NCI-H1048 (cell line): ENCODE measurements at places on chromosomes 5 and 9.

DNA sequence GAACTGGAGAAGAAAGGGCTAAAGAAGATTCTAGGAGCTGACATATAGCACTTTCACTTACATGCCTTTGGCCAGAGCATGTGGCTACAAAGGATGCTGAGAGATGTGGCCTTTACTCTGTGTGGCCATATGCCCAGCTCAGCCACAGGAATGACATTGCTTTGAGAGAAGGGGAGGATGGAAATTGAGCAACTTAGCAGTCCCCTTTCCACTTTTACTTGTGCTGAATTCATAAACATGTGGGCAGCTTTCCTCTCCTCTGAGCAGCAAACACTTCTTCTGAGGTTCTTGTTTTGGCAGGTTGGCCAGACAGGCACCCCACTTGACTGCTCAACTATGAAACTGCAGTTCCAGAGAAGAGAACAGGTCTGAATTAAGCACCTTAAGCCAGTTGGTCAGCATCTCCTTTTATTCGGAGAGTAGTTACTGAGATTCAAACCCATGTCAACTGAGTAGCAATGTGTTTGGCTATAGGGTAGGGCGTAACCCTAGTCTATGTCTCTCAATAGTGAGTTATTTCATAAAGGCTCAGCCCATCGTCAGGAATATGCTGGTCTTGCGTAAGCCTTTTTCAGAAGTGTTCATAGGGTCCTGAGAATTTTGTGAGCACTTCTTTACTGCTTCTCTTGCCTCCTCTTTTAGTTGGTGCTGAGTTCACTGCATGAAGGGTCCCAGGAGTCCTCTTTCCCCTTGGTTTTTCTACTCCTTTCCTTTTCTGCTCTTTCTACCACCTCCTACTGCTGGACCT, 134.5 kb downstream of the PALM2AKAP2 start:
- no peak for DNase-seq

DNA sequence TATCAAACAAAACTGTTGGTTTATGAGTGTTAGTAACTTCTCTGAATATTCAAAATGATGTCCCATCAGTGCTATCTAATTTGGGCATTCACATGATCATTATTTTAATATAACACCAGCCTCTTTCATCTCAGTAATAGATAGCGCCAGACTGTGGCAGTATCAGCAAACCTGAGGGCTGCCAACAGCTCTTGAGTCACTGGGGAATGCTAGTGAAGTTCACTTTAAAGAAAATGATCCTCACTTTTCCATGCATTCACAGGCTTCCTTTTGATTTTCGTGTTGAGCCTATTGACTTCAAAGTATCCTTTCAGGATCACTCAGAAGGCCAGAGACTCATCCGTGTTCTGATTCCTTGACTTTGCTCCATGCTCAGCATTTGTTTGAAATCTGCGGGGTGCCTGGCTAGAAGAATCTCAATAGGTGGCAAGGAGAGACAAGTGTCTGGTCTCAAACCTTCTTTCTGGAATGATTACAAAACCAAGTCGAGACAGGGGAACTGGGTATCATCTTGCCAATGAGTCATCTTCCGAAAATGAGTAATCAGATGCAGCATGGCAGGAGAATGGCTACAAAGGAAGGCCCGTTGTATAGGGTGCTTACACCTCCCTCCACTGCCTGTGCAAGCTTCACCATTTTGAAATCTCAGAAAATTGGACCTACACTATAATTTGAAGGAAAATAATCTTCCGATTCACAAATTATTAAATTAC, 509.1 kb downstream of the RASEF start:
- DNase-seq = no peak

DNA sequence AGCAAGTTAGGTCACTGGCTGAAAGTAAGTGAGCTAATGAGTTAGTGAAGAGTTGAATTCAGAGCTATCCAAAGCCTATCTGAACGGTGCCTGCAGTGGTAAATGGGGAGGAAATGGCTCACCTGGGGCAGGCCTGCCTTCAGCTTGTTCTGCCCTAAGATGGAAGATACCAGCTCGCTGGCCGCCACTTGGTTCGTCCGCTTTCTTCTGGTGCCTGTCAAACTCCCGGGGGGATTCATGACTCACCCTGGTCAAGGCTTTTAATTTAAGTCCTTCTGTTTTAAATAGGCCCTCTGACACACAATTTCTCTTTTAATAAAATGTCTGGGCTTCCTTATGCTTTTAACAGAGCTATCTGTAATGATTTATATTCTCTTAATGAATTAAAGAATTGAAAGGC, 78.8 kb downstream of the CFAP90 start:
- DNase-seq = no peak

- no peak for DNase-seq
Measured at GRCh38 chr9:122239722-122240121, 11.0 kb upstream of the LHX6 start.

- DNase-seq = no peak
Measured at GRCh38 chr5:24899180-24899579, 254.4 kb upstream of the CDH10 start.

GRCh38 chr9:13268469-13268868, 11.0 kb downstream of the MPDZ start:
- no peak for DNase-seq

- DNase-seq = no peak
Measured at GRCh38 chr9:27209034-27209433, 87.9 kb downstream of the EQTN start.

- DNase-seq = no peak
Measured at GRCh38 chr5:56862909-56863308, 46.5 kb upstream of the SETD9 start.

GRCh38 chr9:130944510-130945058, 5.5 kb upstream of the FIBCD1 start:
- DNase-seq = no peak

DNA sequence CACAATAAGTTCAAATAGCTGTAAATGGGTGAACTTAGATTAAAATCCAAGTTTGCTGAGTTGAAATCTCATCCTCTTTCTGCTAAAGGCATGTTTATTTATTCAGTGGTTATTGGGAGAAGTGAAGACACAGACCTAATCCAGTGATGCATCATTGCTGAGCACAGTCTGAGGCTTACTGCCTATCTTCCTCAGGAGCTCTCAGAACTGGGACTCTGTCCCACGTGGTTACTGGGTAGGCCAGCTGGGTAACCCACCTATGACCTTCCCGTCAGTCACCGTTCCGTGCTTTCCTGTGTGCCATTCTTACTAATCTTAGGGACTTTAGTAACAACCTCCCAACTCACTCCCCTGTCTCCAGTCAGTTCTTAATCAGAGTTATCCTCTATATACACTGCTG, 226.8 kb upstream of the ATP10B start:
- no peak for DNase-seq

DNA sequence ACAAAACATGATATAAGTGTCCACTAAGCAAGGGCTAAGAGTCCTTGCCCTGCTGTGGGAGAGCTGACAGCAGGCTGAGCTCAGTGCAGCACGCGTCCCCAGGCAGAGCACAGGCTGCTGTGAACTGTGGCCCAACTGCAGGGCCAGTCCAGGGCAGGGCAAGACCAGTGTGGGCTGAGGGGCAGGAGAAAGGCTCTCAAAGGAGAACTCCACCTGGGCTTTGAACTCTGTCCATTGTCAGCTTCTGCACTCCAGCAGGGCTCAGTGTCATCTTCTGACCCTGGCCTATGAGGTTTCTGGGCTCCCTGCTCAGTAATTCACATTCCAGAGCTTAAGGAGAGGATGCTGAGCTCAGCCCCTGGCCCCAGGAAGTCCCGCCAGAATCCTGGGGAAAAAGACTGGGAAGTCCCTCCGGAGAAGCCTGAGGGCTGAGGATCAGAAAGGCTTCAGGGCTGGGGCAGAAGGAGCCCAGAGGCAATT, 37.4 kb downstream of the LHFPL2 start:
- DNase-seq = no peak

- no peak for DNase-seq
Measured at GRCh38 chr9:5900622-5901021, 9.9 kb downstream of the MLANA start.

DNA sequence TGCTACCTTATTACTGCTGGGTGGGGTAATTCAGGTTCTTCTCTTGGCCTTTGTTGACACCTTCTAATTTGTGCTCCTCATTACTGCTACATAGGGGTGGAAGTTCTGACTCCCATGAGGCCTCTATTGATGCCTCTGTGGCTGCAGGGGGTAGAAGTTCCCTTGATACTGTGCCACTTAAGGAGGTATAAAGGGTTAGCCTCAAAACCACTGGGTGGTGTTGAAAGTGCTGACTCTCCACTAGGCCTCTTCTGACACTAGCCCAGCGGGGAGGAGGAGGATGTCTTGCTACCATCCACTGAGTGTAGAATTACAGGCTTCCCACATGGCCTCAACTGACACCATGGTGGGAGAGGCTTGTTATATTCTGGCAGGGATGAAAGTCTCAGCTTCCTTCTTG, 36.7 kb upstream of the CCDC112 start:
- no peak for DNase-seq

GRCh38 chr9:127078988-127079387, 43.4 kb downstream of the ANGPTL2 start:
- DNase-seq = no peak

GRCh38 chr5:7886849-7887475, 18.0 kb downstream of the MTRR start:
- no peak for DNase-seq

DNA sequence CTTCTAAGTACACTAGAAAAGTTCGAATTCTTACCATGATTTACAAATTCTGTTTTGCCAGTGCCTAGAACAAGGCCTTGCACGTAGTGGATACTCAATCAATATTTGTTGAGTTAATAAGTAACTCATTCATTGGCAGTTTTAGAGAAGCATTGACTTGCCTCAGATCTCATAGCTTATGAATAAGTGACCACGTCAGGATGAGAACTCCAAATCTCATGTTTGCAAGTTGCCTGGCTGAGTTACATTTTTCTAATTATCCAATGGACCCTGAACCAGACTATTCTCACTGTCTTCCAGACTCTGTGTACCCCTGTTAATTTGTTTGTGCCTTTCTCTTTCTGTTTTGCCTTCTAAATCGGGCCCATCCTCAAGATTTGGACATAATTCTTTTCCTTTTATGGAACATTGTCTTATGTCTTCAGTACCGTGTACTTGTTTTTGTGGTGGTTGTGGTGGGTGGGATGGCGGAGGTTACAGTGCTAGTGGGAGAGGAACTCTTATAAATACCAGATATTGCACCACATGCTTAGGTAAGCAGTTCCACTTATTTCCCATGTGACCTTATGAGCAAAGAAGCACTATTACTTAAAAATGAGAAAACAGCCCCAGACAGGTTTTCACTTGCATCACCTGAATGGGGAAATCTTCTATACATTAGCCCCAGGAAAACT, 96.3 kb downstream of the UNC13B start:
- DNase-seq = no peak

DNA sequence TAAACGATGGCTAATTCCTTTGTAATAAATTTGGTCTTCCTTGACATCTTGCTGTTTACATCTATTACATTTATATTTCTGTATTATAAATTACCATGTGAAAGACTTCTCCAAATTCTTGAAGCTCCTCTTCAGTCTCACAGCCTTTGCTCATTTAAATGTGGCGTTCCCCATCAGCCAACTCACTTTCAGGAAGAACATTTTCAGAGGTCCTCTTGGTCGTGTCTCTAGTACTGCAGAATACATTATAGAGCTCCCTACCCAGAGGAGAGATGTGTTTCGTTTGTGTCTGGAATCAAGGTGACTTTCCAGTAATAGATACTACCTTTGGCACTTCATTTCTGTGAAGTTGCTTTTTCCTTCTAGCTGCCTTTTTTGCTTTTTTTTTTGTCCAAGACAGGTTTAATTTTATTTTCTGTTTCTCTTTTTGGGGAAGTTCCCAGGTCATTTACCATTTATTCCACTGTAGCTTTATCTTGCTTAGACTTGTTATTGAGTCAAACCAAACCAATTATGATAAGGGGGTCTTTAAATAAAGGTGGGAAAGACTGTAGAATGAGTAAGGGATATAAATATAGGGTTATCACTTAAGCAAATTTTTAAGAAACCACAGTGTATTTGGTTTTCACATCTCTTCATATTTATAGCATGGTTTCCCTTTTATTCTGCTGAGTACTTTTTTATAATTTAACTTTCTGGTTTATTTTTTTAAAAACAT, 12.8 kb downstream of the UBE2B start:
- no peak for DNase-seq

DNA sequence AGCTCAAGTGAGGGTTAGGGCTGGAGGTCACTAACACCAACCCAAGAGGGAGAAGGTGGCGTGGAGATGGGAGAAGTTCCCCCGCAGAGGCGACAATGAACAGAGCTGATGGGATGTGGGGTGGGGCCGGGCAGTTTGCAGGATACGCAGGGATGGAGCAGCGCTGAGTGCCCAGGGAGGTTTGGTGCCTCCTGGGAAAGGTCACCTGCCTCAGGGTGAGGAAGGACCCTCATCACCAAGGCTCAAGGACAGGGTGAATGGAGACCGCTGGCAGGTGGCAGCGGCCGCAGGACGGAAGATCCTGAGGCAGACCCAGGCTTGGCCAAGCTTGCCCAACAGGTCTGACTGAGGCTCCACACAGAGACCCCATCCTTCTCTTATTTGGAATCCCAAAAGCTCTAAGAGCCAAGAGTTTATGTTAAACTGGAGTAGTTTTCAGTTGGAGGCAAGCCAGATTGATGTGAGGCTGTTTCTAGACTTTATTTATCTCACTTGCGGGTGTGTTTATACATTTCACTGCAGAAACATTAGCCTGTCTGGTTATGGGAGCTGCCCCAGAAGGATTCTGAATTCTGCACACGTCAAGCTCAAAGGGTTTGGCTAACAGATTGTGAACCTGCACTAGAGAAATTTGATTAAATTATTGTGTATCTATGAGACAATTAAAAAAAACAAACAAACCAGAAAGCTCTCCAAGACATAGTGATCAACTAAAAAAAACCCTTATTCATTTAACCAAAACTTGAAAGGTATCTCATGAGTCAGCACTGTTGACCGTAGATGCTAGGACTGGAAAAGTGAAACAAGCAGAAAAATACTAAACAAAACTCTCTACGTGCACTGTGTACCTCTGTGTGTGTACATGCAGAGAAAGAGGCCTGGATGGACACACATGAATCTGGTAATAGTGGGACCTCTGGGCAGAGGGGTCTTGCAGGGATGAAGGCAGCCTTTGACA, 146.2 kb upstream of the PHYKPL start:
- DNase-seq = no peak

- DNase-seq = peak; percentile 32
Measured at GRCh38 chr9:12813960-12814876, 39.4 kb downstream of the LURAP1L start.

DNA sequence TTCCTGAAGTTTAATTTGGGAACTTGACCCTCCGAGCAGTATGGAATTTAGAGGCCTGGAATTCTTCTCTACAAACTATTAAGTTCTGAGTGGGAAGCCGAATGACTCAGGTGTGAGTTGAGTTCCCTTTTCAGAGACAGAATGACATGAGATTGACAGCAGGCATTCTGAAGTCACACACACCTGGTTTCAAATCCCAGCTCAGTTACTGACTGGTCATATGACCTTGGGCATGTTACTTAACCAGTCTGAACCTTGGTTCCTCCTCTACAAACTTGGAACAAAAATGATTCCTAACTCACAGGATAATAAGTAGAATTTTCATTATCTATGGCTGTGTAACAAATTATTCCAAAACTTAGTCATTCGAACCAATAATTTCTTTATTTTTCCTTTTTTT, 45.5 kb upstream of the GPBP1 start:
- no peak for DNase-seq
